ENCODE measurements at places on chromosomes 13 and 19.
A peak's percentile ranks its signal among the peaks of the same experiment; 100 is the strongest.

GRCh38 chr19:18009412-18010066 lies 1.6 kb downstream of the ARRDC2 start:
- no peak for DNase-seq

DNA sequence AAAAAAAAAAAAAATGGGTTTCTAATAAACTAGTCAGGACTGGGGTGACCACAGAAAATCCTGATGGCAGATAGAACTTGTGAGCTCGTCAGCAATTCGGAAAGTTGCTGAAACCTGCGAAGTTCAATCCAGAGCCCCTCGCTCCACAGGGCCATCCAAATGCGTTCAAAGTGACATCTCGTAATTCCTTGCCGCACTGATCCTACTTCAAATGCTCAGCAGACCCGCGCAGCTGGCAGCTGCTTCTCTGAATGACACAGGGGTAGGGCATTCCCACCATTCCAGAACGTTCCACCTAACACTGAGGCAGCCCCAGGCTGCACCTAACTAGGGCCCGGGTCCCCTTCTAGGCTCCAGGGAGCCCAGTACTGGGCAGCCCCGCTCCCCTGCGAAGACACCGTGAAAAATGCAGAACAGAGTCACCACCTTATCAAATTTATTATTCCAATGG lies 4.8 kb upstream of the DAPK3 start:
- DNase-seq = no peak

- no peak for DNase-seq
These were observed 12.0 kb upstream of the USP12 start for GRCh38 chr13:27183561-27184147.

- DNase-seq = no peak
These were observed 13.0 kb upstream of the PROZ start for GRCh38 chr13:113145496-113145895.

- DNase-seq = no peak
These were observed 102.8 kb upstream of the SLC10A2 start for GRCh38 chr13:103168901-103169508.

- no peak for DNase-seq
These were observed 7.1 kb upstream of the RBM42 start for GRCh38 chr19:35621708-35622107.

GRCh38 chr19:18399008-18399407 lies 1.6 kb upstream of the LRRC25 start:
- no peak for DNase-seq

- no peak for DNase-seq
These were observed 7.1 kb upstream of the TOMM40 start for GRCh38 chr19:44883922-44884321.

DNA sequence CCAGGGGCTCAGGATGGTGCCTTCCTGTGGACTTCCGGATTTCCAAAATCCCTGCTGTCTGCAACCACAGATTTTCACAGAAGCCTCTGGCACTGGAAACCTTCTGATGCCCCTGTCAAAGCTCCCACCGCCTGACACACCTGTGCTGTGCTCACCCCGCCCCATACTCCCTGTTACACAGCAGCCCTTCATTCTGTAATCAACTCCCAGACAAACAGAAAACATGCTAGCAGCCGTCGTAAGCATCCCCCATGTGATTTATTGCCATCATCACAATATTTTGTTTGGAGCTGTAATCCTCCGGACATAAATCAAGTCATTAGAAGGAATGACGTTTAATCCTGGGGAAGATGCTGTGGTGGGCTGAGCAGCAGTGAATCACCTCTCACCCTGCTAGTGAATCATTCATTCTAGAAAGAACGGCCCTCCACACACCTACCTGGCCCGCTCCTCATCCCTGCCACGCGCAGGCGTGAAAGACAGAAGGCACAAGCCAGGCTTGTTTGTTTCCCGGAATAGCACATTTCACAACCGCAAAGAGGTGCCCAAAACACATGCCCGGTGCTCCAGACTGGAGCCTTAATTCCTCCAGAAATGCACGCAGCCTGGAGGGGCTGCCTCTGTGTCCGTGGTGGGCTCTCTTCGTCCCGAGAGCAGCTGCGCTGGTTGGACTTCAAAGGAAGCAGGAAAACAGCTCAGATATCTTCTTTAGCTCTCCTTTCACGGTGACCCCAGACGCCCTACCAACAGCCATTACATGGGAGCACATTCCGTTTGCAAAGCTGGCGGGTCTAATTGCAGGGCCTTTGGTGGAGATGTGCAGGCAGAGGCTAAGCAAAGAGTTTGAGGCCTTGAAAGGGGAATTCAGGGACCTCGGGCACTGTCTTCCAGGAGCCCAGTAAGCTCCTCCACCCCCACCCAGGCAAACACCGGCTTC lies 41.3 kb upstream of the KCTD15 start:
- DNase-seq = no peak

DNA sequence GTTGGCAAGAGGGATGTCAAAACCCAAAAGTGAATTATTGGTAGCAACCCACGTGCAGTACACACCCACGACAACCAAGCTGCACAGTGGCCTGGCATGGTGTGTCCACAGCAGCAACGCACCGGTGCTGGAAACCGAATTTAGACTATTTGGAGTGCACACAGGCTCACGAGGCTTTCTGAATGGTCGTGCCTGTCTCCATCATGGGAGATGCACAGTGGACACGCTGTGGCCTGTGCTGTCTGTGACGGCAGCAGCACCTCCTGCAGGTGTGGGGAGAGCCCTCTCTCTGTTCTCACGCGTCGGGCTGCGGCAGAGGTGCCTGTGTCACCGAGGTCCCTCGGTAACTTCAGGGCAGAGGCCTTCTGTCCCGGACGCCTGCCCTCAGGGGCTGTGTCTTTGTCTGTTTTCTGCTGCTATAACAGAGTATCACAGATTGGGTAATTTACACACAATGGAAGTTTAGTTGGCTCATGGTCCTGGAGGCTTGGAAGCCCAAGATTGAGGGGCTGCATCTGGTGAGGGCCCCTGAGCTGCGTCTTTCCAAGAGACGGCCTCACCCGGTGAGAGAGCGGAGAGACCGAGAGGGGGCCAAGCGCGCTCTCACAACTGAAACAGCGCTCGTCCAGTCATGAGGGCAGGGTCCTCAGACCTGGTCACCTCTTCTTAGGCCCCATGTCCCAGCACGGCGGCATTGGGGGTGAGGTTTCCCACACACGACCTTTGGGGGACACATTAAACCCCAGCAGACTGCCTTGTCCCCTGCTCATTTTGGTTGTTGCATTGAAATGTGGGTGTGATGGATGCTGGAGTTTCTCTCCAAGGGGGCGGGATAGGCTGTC lies 9.1 kb upstream of the MCF2L start:
- DNase-seq = no peak

GRCh38 chr13:42906257-42906656 lies 85.8 kb downstream of the EPSTI1 start:
- no peak for DNase-seq

GRCh38 chr13:40069173-40070044 lies 413.9 kb downstream of the COG6 start:
- peak; percentile 69 for DNase-seq

- peak; percentile 71 for DNase-seq
These were observed 10.0 kb downstream of the ATP7B start for GRCh38 chr13:52001120-52001731.

All from germinal center (tissue), 1 donor.